Heart right ventricle (tissue), 16 donors: ENCODE measurements at places on chromosomes 2 and 18.

DNA sequence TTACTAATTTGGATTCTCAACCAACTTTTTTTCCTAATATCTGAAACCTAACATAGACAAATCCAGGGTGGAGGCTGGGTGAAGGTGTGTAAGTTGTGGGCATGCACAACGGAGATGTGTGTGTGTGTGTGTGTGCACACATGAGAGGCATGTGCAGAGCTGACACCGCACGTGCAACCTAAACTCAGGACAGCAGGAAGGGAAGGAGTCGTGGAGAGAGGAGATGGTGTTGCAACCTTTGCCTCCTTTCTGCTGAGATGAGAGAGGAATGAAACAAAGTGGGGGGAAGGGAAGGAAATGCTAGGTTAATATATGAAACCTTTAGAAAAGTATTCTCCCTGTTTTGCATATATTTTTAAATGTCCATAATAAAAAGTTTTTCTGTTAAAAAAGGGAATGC is 64.7 kb downstream of the KCTD1 start:
- DNase-seq = no peak

DNA sequence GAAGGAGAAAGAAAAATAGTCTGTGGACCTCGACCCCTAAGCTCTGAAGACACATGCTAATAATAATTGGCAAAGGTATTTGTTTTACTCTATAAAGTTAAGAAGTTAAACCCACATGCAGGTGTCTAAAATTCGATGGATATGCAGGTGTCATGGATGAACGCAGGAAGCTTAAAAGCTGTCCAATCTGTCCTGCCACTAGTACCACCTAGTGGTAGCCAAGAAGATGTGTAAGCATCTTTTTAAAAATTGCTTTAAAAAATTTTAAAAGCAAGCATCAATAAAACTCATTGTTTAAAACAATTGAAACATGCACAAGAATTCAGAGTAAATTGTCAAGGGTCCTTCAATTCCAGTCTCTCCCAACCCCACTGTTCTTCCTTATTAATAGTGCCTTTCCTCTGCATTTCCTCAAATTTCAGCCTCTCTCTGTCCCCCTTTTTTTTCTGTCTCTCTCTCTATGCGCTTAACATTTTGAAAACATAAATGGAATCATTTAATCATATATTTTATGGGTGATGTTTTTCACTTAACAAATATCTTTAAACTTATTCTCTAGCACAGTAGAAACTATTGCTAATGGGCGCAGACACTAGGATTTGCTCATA is 30.6 kb upstream of the PPP3R1 start:
- DNase-seq = no peak

- no peak for DNase-seq
These were observed 7.8 kb upstream of the TRABD2A start for GRCh38 chr2:84888401-84889276.

- DNase-seq = no peak
These were observed 40.4 kb downstream of the CLIP4 start for GRCh38 chr2:29155578-29155977.

- DNase-seq = no peak
These were observed 144.8 kb upstream of the TNP1 start for GRCh38 chr2:217004656-217005055.
